ENCODE measurements at places on chromosomes 5 and 9. TPM values are rescaled to one million over a fixed set of nuclear protein-coding genes. Genes with fewer than 3 reads are reported as not detected.

The SLIT3 gene
- 21.4 TPM for total RNA-seq

The PTPRD gene
- 105 TPM for total RNA-seq

The KCNN2 gene
- 15.6 TPM for total RNA-seq

The SHROOM1 gene
- 2.9 TPM for total RNA-seq

The LCN10 gene
- not detected for total RNA-seq

The TPPP gene
- total RNA-seq = 10.5 TPM

The CARTPT gene
- not detected for total RNA-seq

The C1QTNF2 gene
- 27.8 TPM for total RNA-seq

The ACER2 gene
- total RNA-seq = 1.7 TPM

The F2RL2 gene
- 9.8 TPM for total RNA-seq

GRCh38 chr5:130164966-130165365 is 260.7 kb downstream of the CHSY3 start:
- no peak for DNase-seq

DNA sequence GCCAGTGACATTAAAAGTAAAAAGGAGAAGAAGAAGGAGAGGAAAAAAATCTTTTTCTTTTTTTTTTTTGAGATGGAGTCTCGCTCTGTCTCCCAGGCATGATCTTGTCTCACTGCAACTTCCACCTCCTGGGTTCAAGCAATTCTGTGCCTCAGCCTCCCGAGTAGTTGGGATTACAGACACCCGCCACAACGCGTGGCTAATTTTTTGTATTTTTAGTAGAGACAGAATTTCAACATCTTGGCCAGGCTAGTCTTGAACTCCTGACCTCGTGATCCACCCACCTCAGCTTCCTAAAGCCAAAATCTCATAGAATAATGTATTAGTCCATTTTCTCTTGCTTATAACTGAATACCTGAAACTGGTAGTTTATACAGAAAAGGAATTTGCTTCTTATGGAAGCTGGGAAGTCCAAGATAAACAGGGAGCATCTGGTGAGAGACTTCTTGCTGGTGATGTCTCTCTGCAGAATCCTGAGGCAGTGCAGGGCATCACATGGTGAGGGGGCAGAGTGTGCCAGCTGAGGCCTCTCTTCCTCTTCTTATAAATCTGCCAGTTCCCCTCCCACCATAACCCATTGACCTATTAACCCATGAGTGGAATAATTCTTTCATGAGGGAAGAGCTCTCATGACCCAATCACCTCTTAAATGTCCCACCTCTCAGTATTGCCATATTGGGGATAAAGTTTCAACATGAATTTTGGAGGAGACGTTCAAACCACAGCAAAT is 466.3 kb downstream of the GADD45G start:
- no peak for DNase-seq

- DNase-seq = no peak
These were observed 140.4 kb upstream of the KLF9 start for GRCh38 chr9:70554881-70555280.

- peak; percentile 44 for DNase-seq
These were observed 163.4 kb downstream of the GHR start for GRCh38 chr5:42586625-42587024.

DNA sequence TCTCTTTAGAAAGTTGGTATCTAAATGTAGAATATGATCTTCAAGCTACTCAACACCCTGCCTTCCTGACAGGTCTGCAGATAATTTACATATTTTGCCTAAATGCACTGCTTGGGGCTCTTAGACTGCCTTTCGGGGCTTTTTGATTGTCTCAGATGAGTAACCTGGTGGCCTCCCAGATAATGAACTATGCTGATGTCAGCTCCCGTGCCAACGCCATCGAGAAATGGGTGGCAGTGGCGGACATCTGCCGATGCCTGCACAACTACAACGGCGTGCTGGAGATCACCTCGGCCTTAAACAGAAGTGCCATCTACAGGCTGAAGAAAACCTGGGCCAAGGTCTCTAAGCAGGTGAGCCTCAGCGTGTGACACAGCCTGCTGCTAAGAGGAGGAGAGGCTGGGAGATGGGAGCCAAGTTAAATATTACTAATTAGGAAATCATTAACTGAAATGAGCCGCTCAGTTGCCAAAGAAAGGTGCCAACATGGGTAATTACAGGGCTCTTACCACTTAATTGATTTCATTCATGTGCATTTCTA is 20.8 kb upstream of the CKMT2 start:
- DNase-seq = no peak

DNA sequence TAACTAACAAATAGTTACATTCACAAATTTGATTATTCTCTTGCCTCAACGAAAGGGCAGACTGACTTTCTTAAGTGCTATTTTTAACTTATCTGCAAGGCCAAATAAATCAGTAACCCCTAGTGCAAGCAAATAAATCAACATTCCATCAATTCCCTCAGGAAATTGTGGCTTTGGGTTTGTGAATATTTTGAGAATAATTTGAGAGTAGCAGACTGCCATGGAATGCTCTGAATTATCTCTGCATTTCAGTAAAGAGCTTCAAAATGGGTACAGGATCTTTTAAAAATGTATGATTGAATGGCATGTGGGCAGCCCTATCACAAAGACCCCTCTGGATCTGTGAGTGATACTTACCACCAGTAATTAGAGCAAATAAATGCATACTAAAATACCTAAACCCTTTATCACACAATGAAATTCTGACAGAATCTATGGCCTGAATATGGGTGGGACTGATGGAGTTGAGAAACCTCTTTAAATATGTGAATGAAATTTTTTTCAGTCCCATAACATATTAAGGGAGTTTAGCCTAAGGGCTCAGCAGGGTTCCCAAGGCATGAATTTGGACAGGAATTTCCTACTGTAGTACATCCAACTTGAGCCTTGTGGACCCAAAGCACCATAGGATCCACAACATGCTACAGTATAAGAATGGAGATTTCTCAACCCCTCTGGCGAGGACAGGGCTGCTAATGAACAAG is 92.5 kb upstream of the ITGA2 start:
- DNase-seq = no peak

GRCh38 chr5:160036884-160037283 is 27.9 kb downstream of the TTC1 start:
- DNase-seq = no peak

GRCh38 chr5:64507264-64507605 is 1.4 kb downstream of the RGS7BP start:
- no peak for DNase-seq

GRCh38 chr9:133635533-133636531 is at the start of gene DBH:
Gene DBH (plus strand): TSS chr9:133636363. CDS start chr9:133636372, 9 bp downstream.
- no peak for DNase-seq

DNA sequence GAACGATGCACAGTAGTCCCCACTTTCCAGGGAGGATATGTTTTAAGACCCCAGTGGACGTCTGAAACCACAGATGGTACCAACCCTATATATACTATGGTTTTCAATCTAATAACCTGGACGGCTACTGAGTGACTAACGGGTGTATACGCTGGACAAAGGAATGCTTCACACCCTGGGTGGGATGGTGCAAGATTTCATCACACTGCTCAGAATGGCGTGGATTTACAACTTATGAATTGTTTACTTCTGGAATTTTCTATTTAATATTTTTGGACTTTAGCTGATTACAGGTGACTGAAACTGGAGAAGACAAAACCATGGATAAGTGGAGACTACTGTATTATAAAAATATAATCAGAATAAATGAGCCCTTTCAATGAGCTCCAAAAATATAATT is 147.6 kb upstream of the TRIM32 start:
- DNase-seq = no peak

- no peak for DNase-seq
These were observed 218.5 kb upstream of the SLC30A5 start for GRCh38 chr5:68875351-68875750.

DNA sequence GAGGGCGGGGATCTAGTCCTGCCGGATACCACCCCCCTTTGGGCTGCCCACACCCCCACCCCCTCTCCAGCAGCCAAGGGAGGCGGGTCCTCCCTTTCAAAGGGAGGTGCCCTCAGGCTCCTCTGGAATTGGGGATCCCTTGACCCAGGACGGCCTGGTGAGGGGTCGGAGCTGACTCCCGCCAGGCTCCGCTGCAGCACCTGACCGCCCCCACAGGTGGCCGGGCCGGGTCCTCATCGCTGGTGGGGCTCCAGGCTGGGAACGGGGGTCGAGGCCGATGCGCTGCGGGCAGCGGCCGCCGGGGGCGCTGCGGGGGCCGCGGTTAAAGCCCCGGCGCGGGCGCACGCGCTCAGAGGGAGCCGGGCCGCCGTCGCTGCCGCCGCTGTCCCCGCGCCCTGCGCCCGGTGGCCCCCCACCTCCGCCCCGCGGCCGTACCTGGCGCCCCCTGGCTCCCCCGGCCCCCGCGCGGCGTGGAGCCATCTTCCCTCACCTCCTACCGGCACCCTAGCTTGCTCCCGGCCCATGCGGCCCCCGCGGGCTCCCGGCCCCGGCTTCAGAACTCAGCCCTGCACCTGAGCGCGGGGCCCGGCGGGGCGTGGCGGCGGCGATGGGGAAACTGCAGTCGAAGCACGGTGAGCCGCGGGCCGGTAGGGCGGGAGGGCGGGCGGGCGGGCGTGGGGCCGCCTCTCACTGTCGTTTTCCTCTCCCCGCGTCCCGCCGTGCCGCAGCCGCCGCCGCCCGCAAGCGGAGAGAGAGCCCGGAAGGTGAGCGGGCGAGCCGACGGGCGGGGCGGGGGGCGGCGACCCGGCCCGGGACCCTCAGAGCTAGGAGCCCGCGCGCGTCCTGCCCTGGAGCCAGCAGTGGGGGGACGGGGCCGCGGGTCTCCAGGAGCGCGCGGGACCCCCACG is at the start of gene NKD2:
Gene NKD2, plus strand, starts transcription at position 352 of the 908 bp plus-strand sequence. Its CDS starts 256 bp downstream, at position 608.
- peak; percentile 55 for DNase-seq

DNA sequence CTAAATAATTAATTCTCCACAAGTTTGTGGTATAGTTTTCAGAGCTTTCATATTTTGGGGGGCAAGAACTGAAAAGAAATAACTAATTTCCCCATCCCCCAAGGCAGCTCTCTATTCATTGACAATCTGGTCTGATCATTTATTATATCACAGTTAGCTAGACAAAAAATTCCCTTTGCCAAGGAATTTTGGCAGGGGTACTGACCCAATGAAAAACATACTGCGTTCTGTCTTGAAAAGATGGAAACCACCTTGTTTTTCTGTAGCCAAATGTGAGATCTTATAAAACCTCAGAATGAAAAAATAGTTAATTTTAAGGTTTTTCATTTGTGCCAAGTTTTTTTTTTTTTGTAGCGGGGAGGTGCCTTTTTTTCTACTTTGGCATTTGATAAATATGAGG is 1008.9 kb downstream of the EFNA5 start:
- no peak for DNase-seq

DNA sequence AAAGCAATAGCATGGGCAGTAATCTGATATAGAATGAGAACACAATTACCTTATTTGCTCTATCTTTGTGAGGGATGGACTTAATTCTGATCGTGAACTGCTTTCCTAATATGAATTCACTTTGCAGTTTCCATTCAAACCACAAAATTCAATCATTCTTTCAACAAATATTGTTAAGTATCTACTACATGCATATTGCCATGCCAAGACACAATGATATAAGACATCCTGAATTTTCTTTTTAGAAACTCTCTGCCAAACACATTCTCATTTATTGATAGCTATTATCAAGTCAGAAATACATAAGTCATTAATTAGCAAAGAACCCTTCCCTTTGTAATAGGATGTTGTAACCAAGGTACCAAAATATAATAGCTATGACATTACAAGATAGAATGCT is 121.6 kb upstream of the TARS1 start:
- no peak for DNase-seq

- DNase-seq = peak; percentile 51
These were observed 584.5 kb upstream of the DMAC1 start for GRCh38 chr9:8384091-8384490.

GRCh38 chr5:126847826-126848251 is 70.9 kb downstream of the LMNB1 start:
- DNase-seq = peak; percentile 58

DNA sequence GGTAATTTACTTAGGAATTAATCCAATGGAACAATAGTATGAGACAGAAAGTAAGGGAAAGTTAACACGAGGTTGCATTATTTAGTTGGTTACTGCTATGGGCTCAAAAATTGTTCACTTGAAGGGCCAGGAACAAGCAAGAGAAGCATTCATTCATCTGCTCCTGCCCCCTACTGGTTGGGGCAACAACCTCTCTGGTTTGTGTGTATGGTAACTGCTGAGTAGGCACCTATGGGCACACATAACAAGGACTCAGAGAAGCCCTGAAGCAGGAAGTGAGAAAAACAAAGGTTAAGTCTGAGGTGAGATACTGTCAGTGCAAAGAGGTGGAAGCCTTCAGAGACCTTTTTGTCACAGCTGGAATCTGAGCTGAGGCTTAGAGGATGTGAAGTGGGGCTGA is 34.4 kb upstream of the RANBP6 start:
- no peak for DNase-seq

DNA sequence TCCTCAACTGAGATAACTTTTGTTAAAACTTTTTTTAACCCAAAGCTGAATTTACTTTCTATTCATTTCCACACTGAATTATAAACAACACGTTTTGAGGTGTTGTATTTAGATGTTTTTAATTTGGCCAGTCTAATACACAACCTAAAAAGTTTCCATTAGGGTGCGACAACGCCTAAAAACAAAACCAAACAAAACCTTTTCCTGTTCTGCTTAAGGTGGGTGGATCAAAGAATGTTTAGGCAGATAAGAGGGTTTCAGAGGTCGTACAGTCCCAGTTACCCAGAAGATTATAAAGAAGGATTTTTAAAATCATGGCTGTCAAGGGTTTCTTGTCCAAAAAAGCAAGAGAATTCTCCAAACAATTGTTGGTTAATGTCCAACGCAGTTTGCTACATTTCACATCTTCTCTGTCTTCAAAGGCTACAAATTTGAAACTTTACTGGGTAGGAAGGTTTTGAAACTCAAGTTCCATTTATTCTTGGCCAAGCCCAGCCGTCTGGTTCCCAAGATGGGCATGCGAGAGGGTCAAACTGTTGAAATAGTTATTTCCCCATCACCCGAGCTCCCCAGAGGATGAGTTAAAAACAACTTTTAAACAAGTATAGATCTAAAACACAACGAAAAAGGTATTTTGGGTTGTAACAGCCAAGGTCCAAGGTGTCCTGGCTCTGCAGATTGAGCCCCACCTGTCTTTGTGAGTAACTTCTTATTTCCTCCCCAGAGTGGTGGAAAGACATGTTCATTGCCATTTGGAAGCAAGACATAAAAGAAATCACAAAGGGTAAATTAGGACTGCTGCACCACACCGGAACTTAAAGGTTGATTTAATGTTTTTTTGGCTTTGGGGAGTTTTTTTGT is 122.8 kb upstream of the MAP3K1 start:
- DNase-seq = no peak
